ENCODE measurements at places on chromosomes 3 and 15. TPM values are rescaled to one million over a fixed set of nuclear protein-coding genes. Genes with fewer than 3 reads are reported as not detected.

CLSTN2 gene
- 29.7 TPM for total RNA-seq

SPSB4 gene
- 0.52 TPM for total RNA-seq

- DNase-seq = peak; percentile 61
Observed at GRCh38 chr3:159586571-159587202, 401.9 kb upstream of the IL12A start.

DNA sequence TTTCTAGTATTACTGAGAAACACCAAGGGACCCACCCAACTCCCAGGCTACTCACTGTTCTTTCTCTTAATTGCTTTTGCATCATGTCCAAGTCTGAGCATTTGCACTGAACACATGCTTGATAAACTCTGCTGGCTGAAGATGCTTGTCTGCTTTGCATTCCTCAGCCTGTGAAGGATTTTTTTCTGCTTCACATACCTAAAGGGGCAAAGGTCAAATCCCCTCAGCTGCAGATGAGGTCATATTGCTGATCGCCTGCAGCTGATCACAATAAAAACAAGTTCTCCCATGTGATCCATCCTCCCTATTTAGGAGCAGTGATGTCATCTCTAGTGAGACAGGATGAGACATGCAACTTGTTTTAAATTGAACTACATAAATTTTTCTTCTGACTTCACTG is 84.6 kb upstream of the DCBLD2 start:
- DNase-seq = peak; percentile 85

- no peak for DNase-seq
Observed at GRCh38 chr15:90716317-90716975, 700 bp upstream of the BLM start.

DNA sequence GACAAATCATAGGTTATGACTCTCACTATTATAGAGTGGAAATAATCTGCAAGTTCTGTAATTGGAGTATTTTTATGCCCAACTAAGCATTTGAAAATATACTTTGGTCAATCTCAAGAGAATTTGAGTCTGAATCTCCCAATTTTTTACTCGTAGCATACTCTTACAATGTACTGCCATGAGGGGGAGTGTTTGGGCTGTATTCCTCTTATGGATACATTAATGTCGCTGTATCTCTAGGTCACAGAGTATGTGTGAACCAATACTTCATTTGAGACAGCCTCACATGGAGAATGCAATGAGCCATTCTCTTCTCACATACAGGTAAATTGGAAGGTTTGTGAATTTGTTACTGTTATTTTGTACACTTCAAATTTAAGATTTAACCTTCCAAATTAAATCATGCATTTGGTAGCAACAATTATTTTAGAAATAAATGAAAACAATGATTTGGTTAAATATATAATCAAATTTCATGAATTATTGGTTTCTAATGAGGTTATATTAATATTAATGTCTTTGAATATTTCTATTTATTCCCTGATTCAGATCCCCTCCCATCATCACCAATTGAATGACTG is 5.5 kb upstream of the CD200 start:
- DNase-seq = peak; percentile 3
